ENCODE measurements at places on chromosomes 16 and 17.

GRCh38 chr16:69408475-69408874 lies 15.9 kb upstream of the CYB5B start:
- DNase-seq: no peak

- no peak for DNase-seq
Measured at GRCh38 chr17:62109924-62110323, 44.8 kb upstream of the MED13 start.

GRCh38 chr17:75814900-75815373 lies 29.3 kb downstream of the UNC13D start:
- DNase-seq: no peak

GRCh38 chr17:68803164-68803929 lies 151.8 kb downstream of the ABCA8 start:
- DNase-seq: no peak

GRCh38 chr17:16349431-16349830 lies 3.8 kb downstream of the CENPV start:
- no peak for DNase-seq

DNA sequence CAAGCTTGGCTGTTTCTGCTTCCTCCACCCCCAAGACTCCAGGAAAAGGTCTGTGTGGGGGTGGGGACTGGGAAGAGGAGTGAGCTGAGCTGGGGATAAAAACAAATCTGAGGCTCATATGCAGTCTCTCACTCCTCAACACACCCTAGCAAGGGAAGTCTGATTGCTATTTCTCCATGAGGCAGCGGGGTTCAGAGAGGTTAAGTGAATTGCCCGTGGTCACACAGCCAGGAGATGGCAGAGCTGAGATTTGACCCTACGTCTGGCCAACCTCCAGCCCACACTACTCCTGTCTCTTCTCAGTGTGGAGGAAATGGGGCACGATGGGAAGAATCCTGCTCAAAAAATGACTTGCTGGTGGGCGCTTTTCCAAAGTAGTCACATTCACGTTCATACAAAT lies 4.8 kb upstream of the ABCC3 start:
- DNase-seq: no peak

Data from activated naive CD4-positive, alpha-beta T cell treated with Interleukin-2 at 50 U/mL for 16 hours (primary cell).